Daoy (cell line): ENCODE measurements at places on chromosomes 2 and 18. TPM values are rescaled to one million over a fixed set of nuclear protein-coding genes. Genes with fewer than 3 reads are reported as not detected.

SOX11 gene
- total RNA-seq: 11.0 and 11.2 TPM in 2 replicates

SAG gene
- total RNA-seq: not detected in 2 replicates

SLC4A3 gene
- total RNA-seq: 2.3 and 2.4 TPM in 2 replicates

TRIM43 gene
- total RNA-seq: not detected in 2 replicates

CGREF1 gene
- 3.4 and 8.6 TPM in 2 replicates for total RNA-seq

CABLES1 gene
- total RNA-seq: 6.2 and 7.8 TPM in 2 replicates

L3MBTL4 gene
- 2.8 and 3.4 TPM in 2 replicates for total RNA-seq

MALL gene
- 0.34 TPM in 1 of 2 replicates, not detected in the other for total RNA-seq

MCM6 gene
- total RNA-seq: 18.5 and 22.7 TPM in 2 replicates

CYP1B1 gene
- total RNA-seq: 35.0 and 35.4 TPM in 2 replicates

CHRNA1 gene
- total RNA-seq: not detected in 2 replicates

CERKL gene
- total RNA-seq: 0.29 TPM in 1 of 2 replicates, not detected in the other

GULP1 gene
- 13.4 and 25.9 TPM in 2 replicates for total RNA-seq

SCYGR6 gene
- total RNA-seq: not detected in 2 replicates

DNAJC5G gene
- total RNA-seq: not detected in 2 replicates

TTN gene
- under 0.01 TPM in 1 of 2 replicates, not detected in the other for total RNA-seq

CMPK2 gene
- total RNA-seq: 4.3 and 4.5 TPM in 2 replicates

KLF7 gene
- total RNA-seq: 10.7 TPM in 2 replicates

TSPYL6 gene
- total RNA-seq: not detected in 2 replicates

ALK gene
- 0.03 and 0.11 TPM in 2 replicates for total RNA-seq

ANKRD30BL gene
- not detected in 2 replicates for total RNA-seq

MRO gene
- total RNA-seq: not detected in 2 replicates

CLEC4F gene
- total RNA-seq: not detected in 2 replicates

ALLC gene
- total RNA-seq: 0.11 TPM in 1 of 2 replicates, not detected in the other

FMNL2 gene
- total RNA-seq: 26.9 and 29.0 TPM in 2 replicates

POTEJ gene
- 0.06 and 0.18 TPM in 2 replicates for total RNA-seq

ABCG5 gene
- total RNA-seq: not detected in 2 replicates

TOGARAM2 gene
- 0.29 TPM in 1 of 2 replicates, not detected in the other for total RNA-seq

ORC2 gene
- total RNA-seq: 21.2 and 22.9 TPM in 2 replicates

MYO5B gene
- total RNA-seq: 2.8 and 3.1 TPM in 2 replicates

C2orf80 gene
- not detected in 2 replicates for total RNA-seq

IL37 gene
- not detected in 2 replicates for total RNA-seq

ACVR1C gene
- total RNA-seq: 0.34 and 0.39 TPM in 2 replicates

MYOM1 gene
- total RNA-seq: not detected in 2 replicates

MTHFD2 gene
- total RNA-seq: 90.0 and 90.7 TPM in 2 replicates

RTP5 gene
- not detected in 2 replicates for total RNA-seq

TMEM247 gene
- total RNA-seq: not detected in 2 replicates

APOB gene
- not detected in 2 replicates for total RNA-seq

REG3A gene
- total RNA-seq: not detected in 2 replicates

DPP4 gene
- total RNA-seq: 0.03 and 0.17 TPM in 2 replicates

CNDP1 gene
- total RNA-seq: not detected in 2 replicates

LRRTM4 gene
- total RNA-seq: 0.29 TPM in 1 of 2 replicates, not detected in the other
